ENCODE measurements at places on chromosomes 12 and 14.
A peak's percentile ranks its signal among the peaks of the same experiment; 100 is the strongest.

DNA sequence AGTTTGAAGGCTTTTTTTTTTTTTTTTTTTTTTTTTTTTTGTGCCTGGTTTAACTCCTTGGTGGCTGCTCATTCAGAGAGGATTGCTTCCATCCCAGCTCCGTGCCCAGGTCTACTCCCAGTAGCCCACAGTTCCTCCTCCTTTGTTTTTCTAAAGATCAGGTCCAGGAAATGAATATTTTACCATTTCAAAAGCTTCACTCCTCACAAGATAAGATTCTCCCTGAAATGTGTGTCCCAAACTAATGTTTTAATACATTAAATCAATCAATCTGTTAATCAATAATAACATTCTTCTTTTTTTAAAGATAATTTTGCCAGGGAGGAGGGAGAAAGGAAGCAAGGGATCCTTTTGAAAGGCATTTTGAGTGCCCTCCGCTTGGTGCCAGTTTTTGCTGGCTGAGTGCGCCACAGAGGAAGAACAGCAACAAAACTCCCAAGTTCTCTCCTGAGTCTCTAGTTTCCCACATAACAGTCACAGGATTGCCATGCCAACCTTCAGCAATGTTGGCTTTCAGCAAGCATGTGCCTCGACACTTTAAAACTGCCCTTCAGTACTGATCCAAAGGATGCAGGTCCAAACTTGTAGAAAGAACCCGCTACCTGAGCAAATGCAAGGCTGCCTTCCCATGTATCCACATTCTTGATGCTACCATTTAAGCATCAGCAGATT, 99.2 kb downstream of the RMST start:
- DNase-seq: no peak

DNA sequence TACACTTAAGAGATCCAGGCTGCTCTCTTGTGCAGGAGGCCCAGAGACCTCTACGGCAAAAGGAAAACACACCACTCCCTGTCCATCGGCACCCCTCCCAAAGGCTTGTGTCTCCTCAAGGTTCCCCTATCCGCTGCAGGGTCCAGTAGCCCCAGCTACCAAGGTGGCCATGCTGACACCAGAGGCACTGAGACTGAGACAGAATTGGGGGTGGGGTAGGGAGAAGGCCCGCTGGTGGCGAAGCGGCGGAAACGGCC, 590 bp downstream of the DDIT3 start:
- no peak for DNase-seq

GRCh38 chr14:101707068-101707842, 54.3 kb upstream of the PPP2R5C start:
- peak; percentile 74 for DNase-seq

- DNase-seq: no peak
These were observed 171.6 kb upstream of the PTPRQ start for GRCh38 chr12:80272387-80272915.

- no peak for DNase-seq
These were observed 31.9 kb upstream of the NCOR2 start for GRCh38 chr12:124599074-124599999.

GRCh38 chr14:99628887-99629618, 15.9 kb upstream of the HHIPL1 start:
- peak; percentile 68 for DNase-seq

- no peak for DNase-seq
These were observed 462.9 kb upstream of the PRICKLE1 start for GRCh38 chr12:43052441-43052840.

DNA sequence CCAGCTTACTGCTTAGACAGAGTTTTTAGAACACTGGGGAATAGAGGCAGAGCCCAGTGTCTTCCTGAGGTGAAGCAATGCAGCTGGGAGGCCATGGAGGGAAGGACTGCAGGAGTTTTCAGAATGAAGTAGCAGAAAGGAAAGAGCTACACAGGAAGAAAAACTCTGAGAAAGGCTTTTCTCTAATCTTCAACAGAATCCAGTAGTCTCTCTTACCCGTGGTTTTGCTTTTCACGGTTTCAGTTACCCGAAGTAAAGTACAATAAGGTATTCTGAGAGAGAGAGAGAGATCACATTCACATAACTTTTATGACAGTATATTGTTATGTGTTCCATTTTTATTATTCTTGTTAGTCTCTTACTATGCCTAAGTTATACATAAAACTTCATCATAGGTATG, 761.6 kb downstream of the BCL11B start:
- no peak for DNase-seq

DNA sequence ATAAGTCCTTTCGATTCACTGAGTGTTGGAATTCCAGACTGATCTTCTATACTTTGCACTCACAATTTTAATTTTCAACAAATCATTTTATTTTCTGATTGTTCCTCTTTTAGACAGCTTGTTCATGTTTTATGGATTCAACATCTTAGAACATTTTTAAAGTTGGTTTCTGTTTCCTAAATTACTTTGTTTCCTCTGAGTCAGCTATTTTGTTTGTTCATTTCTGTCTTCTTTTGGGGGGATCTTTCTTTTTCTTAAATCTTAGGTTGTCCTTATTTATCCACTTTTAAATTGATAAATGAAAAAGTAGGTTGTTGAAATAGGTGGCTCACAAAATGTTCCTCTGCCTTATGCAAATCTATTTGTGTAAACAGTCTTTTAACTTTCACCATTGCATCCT, 160.0 kb downstream of the GALC start:
- no peak for DNase-seq

- peak; percentile 85 for DNase-seq
These were observed 16.7 kb downstream of the KMT2D start for GRCh38 chr12:49043856-49044258.

- DNase-seq: no peak
These were observed 81.6 kb downstream of the ASCL4 start for GRCh38 chr12:107856096-107856495.

DNA sequence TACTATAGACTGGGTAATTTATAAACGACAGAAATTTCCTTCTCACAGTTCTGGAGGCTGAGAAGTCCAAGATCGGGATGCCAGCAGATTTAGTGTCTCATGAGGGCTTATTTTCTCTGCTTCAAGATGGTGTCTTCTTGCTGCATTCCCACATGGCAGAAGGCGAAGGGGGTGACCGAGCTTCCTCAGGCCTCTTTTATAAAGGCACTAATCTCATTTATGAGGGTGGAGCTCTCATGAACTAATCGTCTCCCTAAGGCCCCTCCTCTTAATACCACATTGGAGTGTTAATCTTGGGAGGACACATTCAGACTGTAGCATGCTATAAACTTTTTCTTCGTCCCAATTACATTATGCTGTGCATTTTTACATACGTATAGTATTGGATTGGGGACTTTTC, 200.4 kb upstream of the ARHGAP5 start:
- DNase-seq: no peak

DNA sequence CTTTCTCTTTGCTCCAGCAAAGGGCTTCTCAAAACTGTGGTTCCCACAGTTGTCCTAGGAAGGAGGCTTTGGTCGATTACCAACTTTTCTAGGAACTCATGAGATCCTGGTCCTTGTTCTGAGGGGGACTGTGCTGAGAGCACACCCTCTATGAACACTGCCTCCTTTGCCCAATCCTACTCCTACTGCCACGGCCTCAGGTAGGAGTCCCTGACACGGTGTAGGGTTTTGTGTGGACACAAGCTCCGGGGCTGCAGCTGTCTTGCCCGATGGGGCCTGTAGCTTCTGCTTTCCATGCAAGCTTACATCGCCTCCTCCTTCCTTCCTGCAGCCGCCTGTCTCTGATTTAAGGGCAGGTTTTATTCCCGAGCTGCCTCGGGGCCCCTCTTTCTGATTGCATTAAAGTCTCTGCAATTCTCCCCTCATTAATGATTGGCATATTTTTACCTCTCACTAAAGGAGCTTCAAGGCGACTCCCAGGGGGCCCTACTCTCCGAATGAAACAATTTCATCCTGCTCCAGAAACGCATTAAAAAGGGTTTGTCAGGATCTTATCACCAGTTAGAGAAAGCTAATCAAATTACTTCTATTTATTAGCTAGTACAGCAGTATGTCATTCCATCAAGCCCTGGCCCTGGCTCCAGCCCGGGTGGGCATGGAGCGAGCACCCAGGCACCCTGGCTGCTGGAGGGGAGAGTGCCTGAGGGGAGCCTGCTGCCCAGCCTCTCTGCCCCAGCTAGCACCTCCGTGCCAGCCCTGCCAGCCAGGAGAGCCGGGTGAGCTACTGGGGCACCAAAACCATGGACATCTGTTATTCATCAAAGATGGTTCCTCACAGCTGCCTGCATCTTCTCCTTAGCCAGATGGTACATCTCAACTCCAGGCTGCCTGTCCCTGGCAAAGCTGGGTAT, 38.0 kb upstream of the ESRRB start:
- no peak for DNase-seq

GRCh38 chr12:58117201-58117600, 175.8 kb downstream of the ATP23 start:
- DNase-seq: no peak

DNA sequence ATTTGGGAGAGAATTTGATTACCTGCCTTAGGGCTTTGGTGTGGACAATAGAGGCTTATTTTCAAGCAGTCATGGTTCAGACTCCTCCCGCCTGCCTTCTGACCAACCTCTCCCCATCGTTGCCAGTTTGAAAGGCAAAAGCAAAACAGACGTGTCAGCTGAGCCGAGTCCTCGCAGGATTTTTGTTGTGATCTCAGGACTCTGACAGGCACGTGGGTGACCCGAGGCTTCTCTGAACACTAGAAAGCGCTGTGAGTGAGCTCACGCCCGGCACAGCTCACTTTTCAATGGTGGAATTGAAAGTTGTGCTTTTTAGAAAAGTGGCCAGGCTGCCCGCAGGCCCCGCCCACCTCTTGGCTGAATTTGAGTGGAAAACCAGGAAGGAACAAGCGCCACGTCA, 130.1 kb downstream of the GLT1D1 start:
- DNase-seq: no peak

GRCh38 chr12:56873382-56873781, 60.8 kb downstream of the SDR9C7 start:
- no peak for DNase-seq

- DNase-seq: no peak
These were observed 101.3 kb upstream of the E2F7 start for GRCh38 chr12:77166696-77167095.

DNA sequence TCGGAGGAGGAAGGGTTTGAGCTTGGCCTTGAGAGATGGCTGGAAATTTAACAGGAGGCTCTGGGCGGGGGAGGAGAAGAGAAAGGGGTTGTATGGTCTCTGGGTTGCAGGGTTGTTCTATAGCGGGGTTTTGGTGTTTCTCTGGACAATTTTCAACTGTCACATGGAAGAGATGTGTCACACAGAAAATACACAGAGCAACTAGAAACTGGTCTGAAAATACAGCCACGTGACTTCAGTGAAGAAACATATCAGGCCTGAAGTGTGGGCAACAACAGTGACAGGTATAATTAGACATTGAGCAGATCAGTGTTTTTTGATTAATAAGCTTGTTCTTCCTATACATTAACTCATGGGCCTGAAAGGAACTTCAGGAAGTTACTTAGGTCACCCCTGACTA, 205.3 kb upstream of the HMGA2 start:
- no peak for DNase-seq

DNA sequence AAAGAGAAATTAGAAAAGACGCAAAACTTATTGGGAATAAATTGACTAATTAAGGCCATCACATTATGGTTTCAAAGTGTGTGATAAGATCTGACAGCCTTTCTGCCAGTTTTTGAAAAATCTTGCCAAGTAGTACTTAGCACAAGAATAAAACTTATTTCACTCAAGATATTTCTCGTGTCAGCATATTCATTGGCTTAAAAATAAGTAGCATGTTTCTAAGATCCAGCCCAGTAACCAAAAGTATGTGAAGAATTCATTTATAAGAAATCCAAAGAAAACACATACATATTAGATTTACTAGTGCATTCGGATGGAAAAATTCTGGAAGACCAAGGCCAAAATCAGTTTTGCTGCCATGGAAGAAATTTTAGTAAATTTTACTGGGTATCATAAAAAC, 1135.0 kb downstream of the GALC start:
- no peak for DNase-seq

DNA sequence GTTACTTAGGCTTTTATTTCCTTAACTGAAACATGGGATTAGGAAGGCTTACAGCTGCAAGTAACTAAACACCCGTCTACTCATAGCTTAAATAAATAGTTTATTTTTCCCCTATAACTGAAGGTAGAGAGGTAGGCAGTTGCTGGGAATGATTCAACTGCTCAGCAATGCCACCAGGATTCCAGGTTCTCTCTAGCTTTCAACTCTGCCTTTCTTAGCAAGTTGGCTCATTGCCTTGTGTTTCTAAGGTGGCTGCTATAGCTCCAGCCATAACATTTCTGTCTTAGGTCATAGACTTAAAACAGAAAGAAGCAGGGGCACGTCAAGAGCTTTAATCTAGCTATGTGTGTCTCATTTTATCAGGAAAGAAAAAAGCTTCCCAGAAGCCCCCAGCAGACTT, 103.7 kb upstream of the MDM1 start:
- DNase-seq: no peak

DNA sequence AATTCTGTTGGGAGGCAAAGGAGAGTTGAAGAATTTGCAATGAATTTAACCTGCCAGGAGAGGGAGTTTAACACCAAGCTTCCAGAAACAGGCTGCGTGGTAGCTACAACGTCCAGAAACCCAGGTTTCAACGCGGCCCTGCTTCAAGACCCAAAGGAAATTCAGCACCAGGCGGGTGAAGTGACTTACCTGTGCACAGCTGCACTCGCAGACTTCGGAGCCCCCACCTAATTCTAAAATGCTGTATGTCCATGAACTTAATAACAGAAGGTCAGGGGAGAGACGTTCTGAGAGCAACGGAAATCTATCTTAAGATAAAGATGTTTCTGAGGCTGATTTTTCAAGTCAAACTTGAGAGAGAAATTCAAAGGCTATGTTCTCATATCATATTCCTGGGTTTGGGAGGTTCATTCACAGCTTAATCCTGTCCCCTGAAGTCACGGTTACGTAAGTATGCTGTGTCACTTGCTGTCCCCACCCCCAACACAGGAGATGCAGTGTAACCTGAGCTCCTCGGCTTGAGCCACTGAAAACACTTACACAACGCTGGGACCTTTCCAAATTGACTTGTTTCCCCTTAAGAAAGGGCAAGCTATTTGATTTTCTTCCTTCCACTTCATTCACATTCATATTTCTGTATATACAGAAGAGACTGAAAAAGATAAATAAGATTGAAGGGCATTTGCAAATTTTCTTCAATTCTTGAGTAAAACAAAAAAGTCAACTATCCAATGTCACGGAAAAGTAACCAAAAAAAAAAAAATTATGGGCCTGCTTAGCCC, 22.7 kb downstream of the CLIP1 start:
- DNase-seq: peak; percentile 71

DNA sequence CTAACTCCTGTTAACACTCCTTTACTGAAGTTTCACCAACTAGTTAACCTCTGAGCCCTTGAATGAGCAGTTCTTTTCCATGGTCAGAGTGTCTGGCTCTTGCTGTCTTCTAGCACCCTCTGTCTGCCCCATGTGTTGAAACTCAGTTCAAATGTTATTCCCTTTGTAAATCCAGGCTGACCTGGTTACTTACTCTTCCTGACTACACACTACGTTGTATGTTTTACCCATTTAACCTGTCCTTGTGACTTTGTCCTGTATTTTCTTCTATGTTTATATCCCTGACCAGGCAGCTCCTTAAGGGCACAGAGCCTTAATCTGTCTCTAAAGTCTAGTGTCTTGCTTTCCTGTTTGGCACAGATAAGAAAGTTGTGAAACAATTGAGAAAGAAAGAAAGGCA, 389.0 kb upstream of the RPL10L start:
- DNase-seq: no peak

GRCh38 chr12:120538281-120539156, 4.4 kb downstream of the RNF10 start:
- DNase-seq: no peak
